ENCODE measurements at places on chromosomes 6 and 20. TPM values are rescaled to one million over a fixed set of nuclear protein-coding genes. Genes with fewer than 3 reads are reported as not detected.

DNA sequence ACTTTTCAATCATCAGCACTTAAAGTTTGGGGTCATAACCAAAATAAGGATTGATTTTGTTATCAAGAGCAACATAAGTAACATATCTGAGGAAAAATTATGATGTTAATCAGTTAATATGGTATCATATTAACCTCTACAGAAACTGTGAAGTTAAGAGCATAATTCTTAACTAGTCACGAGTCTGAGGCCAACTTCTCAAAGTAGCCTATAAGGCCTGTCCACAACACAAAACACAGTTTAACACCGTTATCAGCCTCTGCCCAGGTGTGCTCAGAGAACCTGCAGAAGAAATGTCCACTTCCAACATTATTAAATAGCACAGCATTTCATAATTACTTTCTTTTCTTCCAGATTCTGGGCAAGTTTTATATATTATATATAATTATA is 1.1 kb downstream of the STX7 start:
- no peak for DNase-seq

GRCh38 chr6:33961691-33962090 is 157.9 kb upstream of the MLN start:
- no peak for DNase-seq

DNA sequence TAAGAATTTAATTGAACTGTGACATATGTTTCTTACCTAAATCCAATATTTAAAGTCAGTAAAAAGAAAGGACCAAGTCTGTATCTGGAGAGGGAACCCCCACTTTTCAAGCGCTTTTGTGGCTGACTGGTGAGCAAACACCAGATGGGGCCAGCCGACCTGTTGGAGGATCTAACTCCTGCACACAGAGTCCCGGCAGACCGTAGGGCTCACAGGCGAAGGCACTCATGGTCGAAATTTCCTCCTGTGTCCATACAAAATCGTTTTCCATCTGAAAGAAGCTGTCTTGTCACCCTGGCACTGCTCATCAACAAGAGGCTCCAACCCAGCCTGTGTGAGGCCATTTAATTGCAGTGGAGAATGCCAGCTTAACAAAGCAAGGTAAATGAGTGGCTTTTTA is 94.0 kb downstream of the SCML4 start:
- no peak for DNase-seq

DNA sequence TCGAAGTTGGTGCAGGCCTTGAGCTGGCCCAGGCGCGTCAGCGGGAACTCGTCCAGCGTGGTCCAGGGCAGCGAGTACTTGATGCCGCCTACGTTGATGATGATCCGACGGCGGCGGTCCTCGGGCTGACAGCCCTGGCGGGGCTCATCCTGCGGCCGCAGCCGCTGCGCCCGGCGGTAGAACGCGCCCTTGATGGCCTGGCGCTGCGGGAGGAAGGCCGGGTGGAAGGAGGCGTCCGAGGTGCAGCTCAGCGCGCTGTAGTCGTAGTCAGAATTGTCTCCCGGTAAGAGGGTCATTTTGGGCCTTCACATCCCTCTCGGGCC is 12.9 kb downstream of the KCNG1 start:
- DNase-seq: no peak

Gene RBBP8NL
- not detected for polyA plus RNA-seq

- no peak for DNase-seq
Observed at GRCh38 chr20:56676001-56676400, 46.9 kb downstream of the TFAP2C start.

DNA sequence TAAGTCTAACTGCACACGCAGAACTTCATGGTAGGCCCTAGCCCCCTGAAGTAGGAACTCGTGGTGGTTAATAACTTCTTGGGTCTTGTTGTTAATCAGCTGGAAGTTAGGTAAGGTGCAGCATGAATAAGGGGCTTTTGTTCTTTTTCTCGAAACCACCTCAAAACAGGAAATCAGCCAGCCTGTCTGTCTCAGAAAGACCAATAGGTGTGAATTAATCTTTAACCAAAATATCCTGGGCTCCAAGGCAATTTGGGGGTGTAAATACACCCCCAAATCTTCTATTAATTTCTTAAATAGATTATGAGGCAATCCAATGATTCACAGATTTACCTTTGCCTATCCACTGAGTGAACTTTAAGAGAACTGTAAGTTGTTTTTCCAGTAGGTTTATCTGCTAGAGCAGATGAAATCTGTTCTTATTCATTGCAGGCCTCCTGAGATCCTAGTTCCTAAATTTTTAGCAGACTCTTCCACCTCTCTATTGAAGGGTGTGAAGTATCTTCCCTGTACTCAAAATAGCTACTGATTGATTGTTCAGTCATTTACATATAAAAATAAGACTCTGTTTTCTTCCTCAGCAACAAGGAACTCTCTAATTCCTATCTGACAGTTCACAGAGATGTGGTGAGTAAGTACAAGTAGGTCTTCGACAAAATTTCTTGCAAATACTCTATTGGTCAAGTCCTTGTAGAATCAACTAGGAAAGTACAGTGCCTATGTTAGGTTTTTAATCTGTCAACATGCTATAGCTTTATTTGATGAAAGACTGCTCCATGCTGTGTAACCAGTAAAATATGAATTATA is 427.1 kb upstream of the NOX3 start:
- DNase-seq: no peak

DNA sequence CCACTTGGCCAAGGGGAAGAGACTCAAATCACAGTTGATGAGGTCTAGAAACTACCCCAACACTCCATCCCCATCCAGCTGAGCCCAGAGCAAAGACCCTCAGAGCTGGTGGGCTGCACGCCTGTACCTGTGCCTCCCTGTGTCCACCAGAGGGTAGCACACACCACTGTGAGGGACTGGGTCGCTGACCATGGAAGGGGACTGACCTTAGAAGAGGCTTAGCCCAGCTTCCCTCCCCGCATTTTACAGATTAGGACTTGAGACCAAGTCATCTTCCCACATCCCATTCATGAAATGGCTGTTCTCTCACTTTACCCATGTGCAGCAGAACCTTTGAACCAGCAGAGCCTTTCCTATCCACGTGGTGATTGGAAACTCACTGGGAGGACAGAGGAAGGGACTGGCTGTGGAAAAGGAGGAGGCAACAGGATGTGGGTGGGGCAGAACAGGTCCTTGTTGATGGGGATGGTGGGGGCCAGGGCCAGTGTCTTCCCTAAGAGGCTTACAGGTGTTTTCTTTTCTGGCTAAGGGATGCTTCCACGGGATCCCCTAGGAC is 44.3 kb downstream of the CPXM1 start:
- no peak for DNase-seq

DNA sequence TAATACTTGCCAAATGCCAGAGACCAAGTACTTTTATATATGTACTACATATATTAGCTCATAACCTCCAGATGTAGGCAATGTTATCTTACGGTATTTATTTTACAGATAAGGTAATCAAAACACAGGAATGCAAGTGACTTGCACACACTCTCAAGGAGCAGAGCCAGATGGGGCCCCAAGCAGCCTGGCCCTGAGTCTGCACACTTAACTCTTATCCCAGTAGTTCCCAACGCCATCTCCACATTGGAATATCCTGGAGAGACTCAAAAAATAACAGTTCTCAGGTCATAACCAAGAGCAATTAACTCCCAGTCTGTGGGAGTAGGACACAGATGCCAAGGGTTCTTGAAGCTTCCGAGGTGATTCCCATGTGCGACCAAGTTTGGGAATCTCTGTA is 398.7 kb downstream of the PHF3 start:
- DNase-seq: no peak

- no peak for DNase-seq
Observed at GRCh38 chr6:143695130-143695968, 17.6 kb downstream of the PHACTR2 start.

Gene TXLNB
- polyA plus RNA-seq: 129 TPM

Gene RBBP9
- 9.9 TPM for polyA plus RNA-seq

DNA sequence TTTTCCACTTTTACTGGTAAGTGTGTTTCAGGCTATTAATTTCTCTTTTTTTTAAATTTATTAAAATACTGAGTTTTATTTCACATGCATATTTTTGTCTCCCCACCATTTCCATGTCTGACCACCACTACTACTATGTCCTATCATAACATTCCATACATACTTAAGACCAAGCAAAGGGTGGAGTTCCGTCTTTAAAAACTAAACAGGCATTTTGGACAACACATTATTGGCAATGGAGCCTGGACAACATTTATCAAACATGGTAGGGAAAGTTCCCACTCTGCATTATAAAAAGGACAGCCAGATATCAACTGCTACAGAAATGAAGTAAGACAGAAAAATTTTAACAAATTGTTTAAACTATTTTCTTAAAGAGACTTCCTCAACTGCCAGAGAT is 91.9 kb downstream of the LMBRD1 start:
- no peak for DNase-seq

Gene MLN
- not detected for polyA plus RNA-seq

Gene EFCAB8
- 0.08 TPM for polyA plus RNA-seq

GRCh38 chr20:5715071-5715841 is 34.9 kb upstream of the SHLD1 start:
- DNase-seq: no peak

GRCh38 chr6:137175868-137176245 is 2.4 kb upstream of the IL22RA2 start:
- no peak for DNase-seq

Gene ANKRD66
- 1.2 TPM for polyA plus RNA-seq

DNA sequence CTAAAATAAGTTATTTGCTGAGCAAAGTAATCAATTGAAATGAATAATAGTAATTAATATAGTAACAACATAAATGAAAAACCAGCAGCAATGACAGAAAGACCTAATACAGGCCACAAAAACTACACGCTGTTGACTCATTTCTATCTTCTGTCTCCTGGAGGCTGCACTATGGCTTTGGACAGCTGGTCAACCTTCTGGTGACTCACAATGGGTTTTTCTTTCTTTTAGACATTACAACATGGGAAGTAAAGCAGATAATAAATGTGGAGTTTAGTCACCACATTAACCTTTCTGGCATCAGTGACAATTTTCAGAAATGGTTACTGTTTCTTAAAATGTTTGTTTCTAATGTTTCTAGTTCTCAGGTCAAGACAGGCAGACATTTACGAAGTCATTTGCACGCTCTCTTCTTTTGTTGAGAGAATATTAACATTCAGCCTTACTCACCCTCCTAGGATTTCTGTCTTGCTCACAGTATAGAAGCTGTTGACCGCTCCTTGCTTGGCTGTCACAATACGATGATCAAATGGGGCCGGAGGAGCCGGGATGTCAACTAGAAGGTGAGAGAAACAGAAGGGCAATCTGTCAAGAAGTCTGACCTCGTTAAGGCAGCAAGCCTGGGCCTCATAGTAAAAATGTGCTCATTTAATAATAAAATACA is 62.2 kb downstream of the MYLK4 start:
- DNase-seq: no peak

Gene KHDC1
- 3.2 TPM for polyA plus RNA-seq

DNA sequence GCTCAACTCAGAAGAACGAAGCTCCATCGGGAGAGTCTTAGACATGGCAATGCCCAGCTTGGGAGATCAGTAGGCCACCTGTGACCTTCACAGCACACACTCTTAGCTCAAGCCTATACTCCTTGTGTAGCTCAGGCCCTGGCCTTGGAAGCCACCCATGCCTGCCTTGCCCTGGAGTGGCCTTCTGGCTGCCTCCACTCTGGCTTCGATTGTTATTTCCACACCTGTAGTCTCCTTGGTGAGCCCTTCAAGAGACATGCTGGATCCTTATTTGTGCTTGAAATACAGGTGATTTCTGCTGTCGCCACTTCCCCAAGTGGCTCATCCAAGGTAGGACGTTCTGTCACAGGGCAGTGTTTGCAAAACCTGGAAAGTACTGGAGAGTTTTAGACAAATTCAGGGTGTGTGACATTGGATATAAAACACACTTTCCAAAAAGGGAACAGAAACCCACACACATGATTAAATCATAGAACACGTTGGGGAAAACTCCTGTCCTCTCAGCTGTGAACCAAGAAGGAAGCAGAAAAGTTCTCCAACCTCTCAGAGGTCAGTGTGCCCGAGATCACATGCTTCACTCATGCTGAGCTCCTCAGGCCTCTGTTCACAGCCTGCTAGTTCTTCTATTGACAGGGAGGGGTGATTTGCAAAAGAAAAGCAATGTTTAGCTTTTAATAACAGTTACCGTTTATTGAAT is 391.8 kb downstream of the CDC5L start:
- DNase-seq: no peak

DNA sequence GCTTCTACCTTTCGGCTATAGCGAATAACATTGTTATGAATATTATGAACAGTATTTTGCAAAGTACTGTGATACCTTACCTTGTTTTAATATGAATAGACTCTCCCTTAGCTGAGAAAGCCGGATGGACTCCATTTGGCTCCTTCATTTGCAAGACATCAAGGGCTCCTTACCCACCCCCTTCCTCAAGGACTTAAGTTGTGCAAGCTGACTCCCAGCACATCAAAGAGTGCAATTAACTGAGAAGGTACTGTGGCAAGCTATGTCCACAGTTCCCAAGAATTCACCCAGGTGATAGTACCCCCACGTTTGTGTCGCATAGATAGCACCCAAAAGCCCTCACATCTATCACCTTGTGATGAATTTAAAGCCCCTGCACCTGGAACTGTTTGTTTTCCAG is 11.2 kb downstream of the CST5 start:
- DNase-seq: no peak

Gene OLIG3
- not detected for polyA plus RNA-seq

Gene DNPH1
- 12.5 TPM for polyA plus RNA-seq

GRCh38 chr6:170402318-170403040 is 95.9 kb downstream of the FAM120B start:
- DNase-seq: no peak

- DNase-seq: no peak
Observed at GRCh38 chr6:38436726-38437465, 202.8 kb downstream of the BTBD9 start.

DNA sequence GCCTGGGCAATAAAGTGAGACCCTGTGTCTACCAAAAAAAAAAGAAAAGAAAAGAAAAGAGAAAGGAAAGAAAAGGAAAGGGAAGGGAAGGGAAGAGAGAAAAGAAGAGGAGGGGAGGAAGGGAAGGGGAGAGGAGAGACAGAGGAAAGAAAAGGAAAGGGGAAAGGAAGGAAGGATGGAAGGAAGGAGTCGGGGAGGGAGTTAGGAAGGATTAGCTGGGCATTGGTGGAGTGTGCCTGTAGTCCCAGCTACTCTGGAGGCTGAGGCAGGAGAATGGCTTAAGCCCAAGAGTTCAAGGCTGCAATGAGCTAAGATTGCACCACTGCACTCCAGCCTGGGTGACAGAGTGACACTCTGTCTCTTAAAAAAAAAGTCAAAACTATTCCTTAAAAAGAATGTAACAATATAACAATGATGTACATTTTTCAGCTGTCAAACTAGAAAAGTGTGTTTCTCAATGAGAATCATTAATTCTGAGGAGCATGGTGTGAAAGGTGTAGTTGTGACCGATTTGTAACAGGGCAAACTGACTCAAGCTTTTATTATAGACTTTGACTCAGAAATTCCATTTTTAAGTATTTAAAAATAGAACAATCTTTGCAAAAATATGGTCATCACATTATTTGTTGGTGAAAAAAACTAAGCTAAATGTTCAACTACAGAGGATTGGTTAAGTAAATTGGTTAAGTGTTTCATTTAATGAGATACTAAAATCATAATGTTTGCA is 14.7 kb downstream of the SNRPB start:
- no peak for DNase-seq

Gene VGLL2
- polyA plus RNA-seq: 97.0 TPM

GRCh38 chr20:35515949-35516645 is 13.4 kb downstream of the C20orf173 start:
- DNase-seq: no peak

Measured in muscle of back (tissue), 13 donors.